Tibial artery (tissue), 4 donors: ENCODE measurements at places on chromosomes 1 and 21.
A peak's percentile ranks its signal among the peaks of the same experiment; 100 is the strongest.

DNA sequence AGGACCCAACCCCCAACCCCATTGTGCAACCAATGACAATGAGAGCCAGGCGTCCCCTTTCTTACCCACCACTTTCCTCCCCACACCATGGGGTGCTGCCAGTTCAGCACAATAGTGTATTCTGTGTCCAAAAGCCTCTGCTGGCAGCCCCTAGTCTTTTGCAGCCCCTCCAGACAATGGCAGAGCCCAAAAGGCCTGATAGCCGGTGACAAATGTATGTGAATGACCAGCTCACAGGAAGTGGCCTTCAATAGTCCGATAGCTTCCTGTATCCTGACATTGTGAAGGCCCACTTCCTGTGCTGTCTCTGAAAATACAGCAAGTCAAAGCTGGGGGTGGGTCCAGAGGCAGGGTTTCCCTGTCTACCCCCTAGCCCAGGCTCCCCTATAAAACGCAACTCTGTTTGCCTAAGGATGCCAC, 16.6 kb downstream of the SMIM12 start:
- peak; percentile 47 for DNase-seq

DNA sequence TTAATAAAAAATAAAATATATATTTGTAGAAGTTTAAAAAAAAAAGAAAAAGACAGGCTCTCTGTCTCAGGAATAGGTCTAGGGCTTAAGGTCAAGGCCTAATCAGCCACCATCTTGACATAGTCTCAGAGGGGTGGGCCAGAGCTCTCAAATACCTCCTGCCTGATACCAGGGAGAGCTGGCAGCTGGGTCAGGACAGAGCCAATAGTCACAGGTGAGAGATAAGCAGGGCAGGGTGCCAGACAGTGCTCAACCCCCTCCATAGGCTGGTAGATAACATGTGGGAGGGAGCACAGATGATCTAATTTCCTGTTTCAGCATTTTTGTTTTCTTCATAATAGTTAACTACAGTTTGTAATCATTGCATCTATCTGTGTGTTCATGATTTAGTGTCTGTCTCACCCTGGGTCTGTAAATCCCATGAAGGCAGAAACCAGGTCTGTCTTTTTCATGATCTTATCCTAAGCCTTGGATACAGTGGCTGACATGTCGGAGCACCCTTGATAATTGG, 152.0 kb upstream of the GRIK3 start:
- DNase-seq: no peak

DNA sequence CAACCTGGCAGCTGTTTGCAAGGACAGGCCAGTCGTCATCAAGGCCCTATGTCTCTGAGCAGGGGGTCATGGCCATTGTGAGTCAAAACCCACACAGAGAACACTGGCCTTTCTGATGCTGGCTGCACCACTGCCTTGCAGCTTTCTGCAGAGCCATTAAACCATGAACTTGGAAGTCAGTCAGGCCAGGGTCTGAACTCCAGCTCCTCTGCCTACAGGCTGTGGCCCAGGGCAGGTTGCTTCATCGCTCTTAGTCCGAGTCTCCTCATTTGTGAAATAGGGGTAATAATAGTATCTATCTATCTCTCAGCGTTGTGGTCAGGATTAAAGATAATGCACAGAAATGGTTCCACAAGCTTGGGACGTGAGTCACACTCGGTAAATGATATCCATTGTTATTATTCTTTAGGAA, 35.8 kb upstream of the HIVEP3 start:
- DNase-seq: no peak

DNA sequence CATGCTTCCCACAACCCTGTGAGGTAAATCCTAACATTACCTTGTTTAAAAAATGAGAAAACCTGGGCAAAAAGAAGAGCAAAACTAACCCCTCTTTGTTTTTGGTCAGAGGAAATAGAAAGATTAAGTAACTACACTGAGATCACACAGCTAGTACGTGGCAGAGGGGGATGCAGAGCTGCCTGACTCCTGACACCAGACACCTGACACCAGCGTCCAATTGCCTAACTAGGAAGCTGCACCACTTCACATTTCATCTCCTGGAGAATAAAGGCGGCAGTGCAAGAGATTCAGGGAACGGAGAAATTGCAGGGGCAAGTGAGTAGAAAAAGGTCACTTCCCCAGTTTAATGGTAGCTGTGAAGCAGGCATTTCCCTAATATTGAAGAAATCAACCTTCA, 229.3 kb upstream of the PTBP2 start:
- DNase-seq: no peak

DNA sequence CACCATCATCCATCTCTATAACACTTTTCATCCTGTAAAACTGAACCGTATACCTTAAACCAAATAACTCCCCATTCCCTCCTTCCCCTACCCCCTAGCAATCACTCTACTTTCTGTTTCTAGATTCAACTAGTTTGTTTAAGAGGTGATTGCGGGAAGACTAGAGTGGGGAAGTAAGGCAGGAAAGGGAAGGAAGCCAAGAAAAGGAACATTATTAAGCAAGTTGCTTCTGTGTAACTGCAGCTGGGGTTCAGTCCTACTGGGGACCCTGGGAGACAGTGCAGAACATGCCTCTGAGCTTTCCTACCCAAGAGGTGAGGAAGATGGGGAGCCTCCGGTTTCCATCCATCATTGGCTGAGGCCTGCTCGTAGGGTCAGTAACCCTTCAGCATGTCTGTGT, 28.9 kb upstream of the H3-3A start:
- DNase-seq: no peak

DNA sequence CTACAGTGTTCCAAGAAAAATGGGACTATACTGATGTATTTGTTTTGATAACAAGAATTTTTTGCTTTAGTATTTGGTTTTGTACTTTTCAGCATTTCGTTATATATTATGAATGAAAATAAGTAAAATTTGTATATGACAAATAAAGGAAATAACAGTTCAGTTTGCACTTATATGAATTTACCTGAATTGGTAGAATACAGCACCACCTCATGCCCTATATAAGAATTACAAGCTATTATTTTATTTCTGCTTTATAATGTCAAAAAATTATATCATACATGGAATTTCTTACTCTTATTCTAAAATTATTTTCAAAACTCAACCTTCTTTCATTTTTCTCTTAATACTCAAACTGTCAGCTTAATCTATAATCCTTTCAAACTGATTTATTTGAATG, 14.6 kb downstream of the EFCAB7 start:
- no peak for DNase-seq

- no peak for DNase-seq
These were observed 10.8 kb downstream of the OSBPL9 start for GRCh38 chr1:51627672-51628071.

GRCh38 chr1:181655756-181656155, 172.4 kb downstream of the CACNA1E start:
- DNase-seq: no peak

GRCh38 chr1:197984289-197984688, 67.1 kb downstream of the LHX9 start:
- DNase-seq: no peak
